ENCODE measurements at places on chromosomes 2 and 18. TPM values are rescaled to one million over a fixed set of nuclear protein-coding genes. Genes with fewer than 3 reads are reported as not detected.

OTOF gene
- 0.04 TPM for total RNA-seq

SERPINB10 gene
- total RNA-seq: not detected

EN1 gene
- total RNA-seq: not detected

NFATC1 gene
- total RNA-seq: not detected

SMAD7 gene
- 24.7 TPM for total RNA-seq

ZNF519 gene
- 11.1 TPM for total RNA-seq

CAPN13 gene
- not detected for total RNA-seq

ANKRD62 gene
- total RNA-seq: not detected

ABHD1 gene
- 0.04 TPM for total RNA-seq

IL1F10 gene
- total RNA-seq: not detected

SOX11 gene
- not detected for total RNA-seq

HOXD12 gene
- total RNA-seq: not detected

ACTR1B gene
- total RNA-seq: 59.9 TPM

CFAP53 gene
- 0.07 TPM for total RNA-seq

KRTCAP3 gene
- 2.1 TPM for total RNA-seq

CNNM3 gene
- total RNA-seq: 8.4 TPM

NDUFV2 gene
- total RNA-seq: 369 TPM

SF3B6 gene
- 182 TPM for total RNA-seq

ATOH8 gene
- 0.13 TPM for total RNA-seq

FOXD4L1 gene
- 0.14 TPM for total RNA-seq

SKOR2 gene
- total RNA-seq: not detected

TDRD15 gene
- 0.29 TPM for total RNA-seq

DAW1 gene
- not detected for total RNA-seq

PAIP2B gene
- 0.46 TPM for total RNA-seq

Data from HepG2 (cell line).